ENCODE measurements at places on chromosomes 2 and 18. TPM values are rescaled to one million over a fixed set of nuclear protein-coding genes. Genes with fewer than 3 reads are reported as not detected.

NT5DC4 gene
- total RNA-seq = not detected

EPAS1 gene
- total RNA-seq = 120 TPM

LIMS4 gene
- total RNA-seq = 0.62 TPM

ASB18 gene
- total RNA-seq = not detected

ITGB6 gene
- total RNA-seq = 0.79 TPM

OSBPL6 gene
- total RNA-seq = 7.2 TPM

EIF5B gene
- total RNA-seq = 57.3 TPM

MARCO gene
- not detected for total RNA-seq

SERPINB13 gene
- total RNA-seq = not detected

KANSL1L gene
- 0.62 TPM for total RNA-seq

PRLH gene
- not detected for total RNA-seq

FSHR gene
- not detected for total RNA-seq

KRTCAP3 gene
- total RNA-seq = 0.90 TPM

PLEKHH2 gene
- total RNA-seq = 0.89 TPM

ZRANB3 gene
- total RNA-seq = 6.7 TPM

MDH1B gene
- total RNA-seq = 1.7 TPM

IL37 gene
- total RNA-seq = not detected

PRR30 gene
- not detected for total RNA-seq

MARCHF7 gene
- total RNA-seq = 57.8 TPM

LHCGR gene
- total RNA-seq = not detected

SATB2 gene
- total RNA-seq = 3.4 TPM

ABHD1 gene
- total RNA-seq = 1.2 TPM

RAX gene
- total RNA-seq = not detected

ALKAL2 gene
- total RNA-seq = not detected

TRABD2A gene
- total RNA-seq = 12.9 TPM

GLI2 gene
- 28.5 TPM for total RNA-seq

SCN1A gene
- total RNA-seq = not detected

IGFBP2 gene
- total RNA-seq = 90.1 TPM

ANO7 gene
- 2.2 TPM for total RNA-seq

SOX11 gene
- total RNA-seq = not detected

GALNT3 gene
- total RNA-seq = 0.11 TPM

NEDD4L gene
- total RNA-seq = 33.6 TPM

LIMS3 gene
- not detected for total RNA-seq

TRIM54 gene
- total RNA-seq = 0.73 TPM

ACKR3 gene
- 19.4 TPM for total RNA-seq

CKAP2L gene
- total RNA-seq = 14.0 TPM

SP100 gene
- total RNA-seq = 25.4 TPM

HOXD13 gene
- total RNA-seq = 0.24 TPM

TMEM131 gene
- total RNA-seq = 13.3 TPM

CCDC141 gene
- total RNA-seq = not detected
